Type B pancreatic cell (in vitro differentiated cells): ENCODE measurements at places on chromosomes 16 and 17. TPM values are rescaled to one million over a fixed set of nuclear protein-coding genes. Genes with fewer than 3 reads are reported as not detected.
A peak's percentile ranks its signal among the peaks of the same experiment; 100 is the strongest.

DNA sequence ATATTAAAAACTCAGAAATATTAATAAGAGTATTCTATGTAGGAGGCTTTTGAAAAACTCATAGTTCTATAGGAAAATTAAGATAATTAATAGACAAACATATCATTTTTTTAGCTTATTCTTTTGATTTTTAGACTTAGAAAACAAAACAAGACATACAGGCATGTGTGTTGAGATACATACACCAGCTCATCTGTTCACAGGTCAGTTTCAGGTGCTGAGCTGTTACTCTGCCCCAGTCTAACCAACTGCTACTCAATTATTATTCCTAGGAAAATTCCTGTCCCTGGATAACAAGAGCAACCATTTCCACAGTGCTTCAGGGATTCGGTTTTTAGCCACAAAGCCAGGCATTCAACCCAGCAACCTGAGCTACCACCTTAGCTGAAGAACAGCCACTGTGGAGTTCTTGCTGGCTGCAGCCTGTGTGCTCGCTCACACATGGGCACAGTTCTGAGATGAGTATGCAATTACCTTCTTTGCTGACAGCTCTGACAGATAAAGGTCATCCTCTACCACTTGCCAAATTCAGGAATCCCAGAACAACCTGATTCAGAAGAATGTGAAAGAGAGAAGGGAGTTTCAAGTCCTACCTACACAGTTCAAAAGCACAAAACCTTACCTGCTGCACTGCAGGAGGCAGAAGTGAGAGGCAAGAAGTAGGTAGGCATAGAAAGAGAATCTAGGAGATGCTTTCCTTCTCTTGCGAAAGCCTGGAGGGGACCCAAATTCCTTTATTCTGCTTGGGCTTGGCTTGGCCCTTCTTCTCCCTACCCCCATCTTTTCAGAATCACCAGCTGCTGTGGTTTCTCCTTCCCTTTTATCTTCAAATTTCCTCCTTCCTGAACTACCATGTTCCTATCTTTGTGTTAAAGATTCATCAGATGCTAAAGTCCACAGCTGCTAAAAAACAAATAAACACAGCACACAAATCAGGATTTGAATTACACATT, 62.7 kb downstream of the TEX2 start:
- H3K27ac ChIP-seq, result peak overlapping the region; percentile 61
- H3K36me3 ChIP-seq, result no peaks in the 10 kb centered on the region
- H3K4me1 ChIP-seq, result peaks cover 33% of the 10 kb centered on the region
- no peaks in the 10 kb centered on the region for H3K27me3 ChIP-seq

Gene ZFHX3
- total RNA-seq, result 47.4 and 48.5 TPM in 2 replicates

Gene SMIM5
- total RNA-seq, result 9.3 and 17.7 TPM in 2 replicates

DNA sequence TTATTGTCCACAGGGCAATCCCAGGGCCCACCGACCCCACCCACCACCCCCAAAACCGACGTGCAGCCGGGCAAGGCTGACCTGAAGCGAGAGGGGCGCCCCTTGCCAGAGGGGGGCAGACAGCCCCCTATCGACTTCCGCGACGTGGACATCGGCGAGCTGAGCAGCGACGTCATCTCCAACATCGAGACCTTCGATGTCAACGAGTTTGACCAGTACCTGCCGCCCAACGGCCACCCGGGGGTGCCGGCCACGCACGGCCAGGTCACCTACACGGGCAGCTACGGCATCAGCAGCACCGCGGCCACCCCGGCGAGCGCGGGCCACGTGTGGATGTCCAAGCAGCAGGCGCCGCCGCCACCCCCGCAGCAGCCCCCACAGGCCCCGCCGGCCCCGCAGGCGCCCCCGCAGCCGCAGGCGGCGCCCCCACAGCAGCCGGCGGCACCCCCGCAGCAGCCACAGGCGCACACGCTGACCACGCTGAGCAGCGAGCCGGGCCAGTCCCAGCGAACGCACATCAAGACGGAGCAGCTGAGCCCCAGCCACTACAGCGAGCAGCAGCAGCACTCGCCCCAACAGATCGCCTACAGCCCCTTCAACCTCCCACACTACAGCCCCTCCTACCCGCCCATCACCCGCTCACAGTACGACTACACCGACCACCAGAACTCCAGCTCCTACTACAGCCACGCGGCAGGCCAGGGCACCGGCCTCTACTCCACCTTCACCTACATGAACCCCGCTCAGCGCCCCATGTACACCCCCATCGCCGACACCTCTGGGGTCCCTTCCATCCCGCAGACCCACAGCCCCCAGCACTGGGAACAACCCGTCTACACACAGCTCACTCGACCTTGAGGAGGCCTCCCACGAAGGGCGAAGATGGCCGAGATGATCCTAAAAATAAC, 3.0 kb downstream of the SOX9 start:
- peaks cover 15% of the 10 kb centered on the region for H3K36me3 ChIP-seq
- peak overlapping the region; percentile 82 for H3K27ac ChIP-seq
- DNase-seq, result no peak

GRCh38 chr17:82230609-82231311, 1.9 kb downstream of the SLC16A3 start:
- H3K27me3 ChIP-seq, result peaks cover 9% of the 10 kb centered on the region
- H3K27ac ChIP-seq, result no peak overlapping the region
- H3K4me3 ChIP-seq, result no peak overlapping the region

- DNase-seq, result no peak
- peaks cover 26% of the 10 kb centered on the region for H3K4me1 ChIP-seq
- H3K27ac ChIP-seq, result no peak overlapping the region
- no peak overlapping the region for H3K4me3 ChIP-seq
- H3K27me3 ChIP-seq, result no peaks in the 10 kb centered on the region
- H3K36me3 ChIP-seq, result no peaks in the 10 kb centered on the region
These were observed 237.8 kb upstream of the GSE1 start for GRCh38 chr16:85375282-85375681.

GRCh38 chr16:82384017-82384416, 214.0 kb upstream of the MPHOSPH6 start:
- no peaks in the 10 kb centered on the region for H3K4me1 ChIP-seq
- no peak overlapping the region for H3K4me3 ChIP-seq
- H3K27me3 ChIP-seq, result peaks cover 22% of the 10 kb centered on the region
- no peaks in the 10 kb centered on the region for H3K36me3 ChIP-seq
- H3K27ac ChIP-seq, result no peak overlapping the region

DNA sequence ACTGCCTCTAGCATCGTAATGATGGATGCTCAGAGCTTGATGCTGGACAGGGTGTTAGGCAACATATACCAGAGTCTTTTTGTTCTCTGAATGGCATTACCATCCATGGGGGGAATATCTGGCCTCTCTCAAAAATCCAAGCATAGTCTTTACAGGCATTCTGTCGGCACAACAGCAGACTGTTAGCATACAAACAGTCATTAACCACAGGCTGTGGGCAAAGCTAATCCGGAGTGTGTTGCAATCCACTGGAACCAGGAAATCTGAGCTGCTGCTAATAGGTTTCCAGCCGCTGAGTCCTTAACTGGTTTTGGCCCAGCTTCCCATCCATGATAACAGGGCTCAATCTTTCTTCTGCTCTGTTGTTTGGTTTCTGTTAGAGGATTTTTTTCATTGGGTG, 371.9 kb downstream of the HS3ST3B1 start:
- H3K36me3 ChIP-seq, result peaks cover 3% of the 10 kb centered on the region
- H3K4me3 ChIP-seq, result no peak overlapping the region
- DNase-seq, result no peak
- peaks cover 10% of the 10 kb centered on the region for H3K27me3 ChIP-seq
- H3K27ac ChIP-seq, result no peak overlapping the region

- H3K4me3 ChIP-seq, result no peak overlapping the region
- H3K36me3 ChIP-seq, result no peaks in the 10 kb centered on the region
- DNase-seq, result no peak
- H3K27ac ChIP-seq, result no peak overlapping the region
- peaks cover 40% of the 10 kb centered on the region for H3K27me3 ChIP-seq
These were observed 20.7 kb downstream of the ASIC2 start for GRCh38 chr17:33272438-33272837.

- no peak overlapping the region for H3K27ac ChIP-seq
- DNase-seq, result no peak
- no peaks in the 10 kb centered on the region for H3K4me1 ChIP-seq
- no peak overlapping the region for H3K4me3 ChIP-seq
- H3K27me3 ChIP-seq, result no peaks in the 10 kb centered on the region
- H3K36me3 ChIP-seq, result peaks cover 9% of the 10 kb centered on the region
These were observed 11.8 kb upstream of the ZNF23 start for GRCh38 chr16:71473891-71474290.

DNA sequence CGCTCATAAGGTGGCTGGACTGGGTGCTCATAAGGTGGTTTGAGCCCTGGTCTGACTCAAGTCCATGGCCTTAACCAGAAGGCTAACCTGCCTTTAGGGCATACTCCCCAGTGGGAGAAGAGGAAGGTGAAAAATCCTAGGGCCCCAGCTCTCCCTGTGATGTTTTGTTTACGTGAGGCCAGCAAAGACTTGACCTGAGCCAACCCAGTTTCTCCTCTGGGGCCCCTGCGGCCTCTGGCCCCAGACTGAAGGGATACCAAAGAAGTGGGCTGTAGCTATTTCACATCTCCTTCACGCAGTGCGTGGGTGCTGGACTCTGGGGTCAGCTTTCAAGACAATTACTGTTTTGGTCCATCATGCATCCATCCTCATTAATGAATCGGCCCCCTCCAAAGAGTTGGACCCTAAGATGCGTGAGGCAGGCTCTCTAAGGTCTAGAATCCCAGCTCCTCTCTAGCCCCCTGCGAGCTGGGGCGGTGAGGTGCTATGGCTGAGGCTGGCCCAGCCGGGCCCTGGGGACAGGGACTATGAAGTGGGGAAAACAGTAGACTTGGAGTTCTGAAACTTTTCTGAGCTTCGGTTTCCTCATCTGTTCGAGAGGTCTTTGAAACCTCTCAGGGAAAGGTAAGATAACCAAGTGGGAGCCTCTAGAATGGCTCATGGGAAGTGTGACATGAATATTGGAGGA, 1.5 kb downstream of the SH2B1 start:
- H3K27ac ChIP-seq, result peak overlapping the region; percentile 99
- peaks cover 21% of the 10 kb centered on the region for H3K4me1 ChIP-seq

- peaks cover 11% of the 10 kb centered on the region for H3K4me1 ChIP-seq
- no peaks in the 10 kb centered on the region for H3K27me3 ChIP-seq
- DNase-seq, result no peak
- H3K36me3 ChIP-seq, result peaks cover 4% of the 10 kb centered on the region
These were observed 251.3 kb downstream of the NTN1 start for GRCh38 chr17:9272501-9273200.

DNA sequence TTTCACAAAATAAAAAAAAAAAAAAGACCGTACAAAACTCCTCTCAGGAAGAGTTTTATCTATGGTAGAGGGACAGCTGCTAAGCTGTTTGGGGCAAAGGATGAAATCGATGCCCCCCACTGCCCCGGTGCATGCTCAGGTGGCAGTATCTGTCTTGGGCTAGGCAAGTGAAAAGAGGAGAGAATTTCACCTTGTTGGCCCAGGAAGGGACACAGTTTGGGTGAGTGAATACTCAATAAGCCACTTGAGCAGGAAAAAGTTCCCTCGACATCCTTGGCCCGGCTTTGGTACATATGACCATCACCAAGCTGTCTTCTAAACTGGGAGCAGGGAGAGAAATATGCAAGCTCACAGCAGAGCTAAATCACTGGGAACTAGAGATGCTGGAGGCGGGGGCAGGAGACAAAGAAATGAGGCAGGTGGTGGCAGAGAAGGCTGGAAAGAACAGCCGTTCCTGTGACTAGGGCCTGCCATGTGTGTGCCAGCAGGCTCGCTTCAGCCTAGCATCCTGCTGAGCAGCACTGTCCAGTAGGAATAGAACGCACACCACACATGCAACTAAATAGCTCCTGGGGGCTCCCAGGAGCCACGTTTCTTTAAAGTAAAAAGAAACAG, 8.2 kb upstream of the EIF1 start:
- H3K4me1 ChIP-seq, result peaks cover 35% of the 10 kb centered on the region
- no peaks in the 10 kb centered on the region for H3K27me3 ChIP-seq
- DNase-seq, result no peak
- H3K36me3 ChIP-seq, result peaks cover 4% of the 10 kb centered on the region
- H3K4me3 ChIP-seq, result no peak overlapping the region

- DNase-seq, result no peak
- no peak overlapping the region for H3K27ac ChIP-seq
- H3K36me3 ChIP-seq, result no peaks in the 10 kb centered on the region
- H3K4me1 ChIP-seq, result peaks cover 15% of the 10 kb centered on the region
- H3K4me3 ChIP-seq, result no peak overlapping the region
These were observed 74.1 kb upstream of the CDH11 start for GRCh38 chr16:65195998-65196397.

DNA sequence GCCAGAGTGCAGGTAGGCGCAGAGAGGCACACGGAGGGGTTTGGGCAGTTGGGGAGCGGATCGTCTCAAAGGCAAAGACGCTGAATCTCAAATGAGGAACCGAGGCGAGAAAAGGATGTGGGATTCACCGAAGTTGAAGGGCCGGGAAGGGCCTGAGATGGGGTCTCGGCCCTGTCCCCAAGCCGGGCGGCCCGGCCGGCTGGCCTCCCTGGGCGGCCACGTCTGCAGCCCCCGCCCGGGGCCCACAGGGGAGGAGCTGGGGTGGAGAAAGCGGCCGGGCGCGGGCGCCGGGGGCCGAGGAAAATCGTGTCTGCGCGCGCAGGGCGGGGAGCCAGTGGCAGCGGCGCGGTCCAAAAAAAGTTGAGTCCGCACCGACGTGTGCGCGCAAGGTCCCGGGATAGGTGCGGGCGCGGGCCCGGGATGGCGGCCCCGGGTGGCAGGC, 458 bp downstream of the SLC12A4 start:
- peaks cover 5% of the 10 kb centered on the region for H3K36me3 ChIP-seq
- peaks cover 28% of the 10 kb centered on the region for H3K4me1 ChIP-seq
- peak overlapping the region; percentile 98 for H3K27ac ChIP-seq
- DNase-seq, result no peak
- H3K27me3 ChIP-seq, result peaks cover 10% of the 10 kb centered on the region

DNA sequence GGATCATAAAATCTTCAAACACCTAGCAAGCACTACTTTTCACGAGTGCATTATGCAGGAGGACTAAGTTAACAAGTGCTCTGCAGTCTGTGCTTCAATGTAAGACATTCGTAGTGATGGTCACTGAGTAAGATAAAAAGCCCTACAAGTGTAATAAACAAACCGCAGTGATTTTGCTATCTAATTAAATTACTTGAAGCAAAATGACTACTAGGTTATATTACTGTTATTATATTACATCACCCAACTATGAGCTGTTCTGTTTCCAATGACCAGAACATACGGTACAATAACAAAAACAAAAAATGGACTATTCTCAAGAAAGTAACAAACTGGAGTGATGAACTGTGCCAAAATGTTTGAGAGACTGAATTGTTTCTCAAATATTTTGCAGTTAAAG, 11.2 kb downstream of the KLHL10 start:
- H3K27me3 ChIP-seq, result no peaks in the 10 kb centered on the region
- H3K4me3 ChIP-seq, result no peak overlapping the region
- no peaks in the 10 kb centered on the region for H3K36me3 ChIP-seq

Gene SCNN1B
- total RNA-seq, result 4.2 and 4.3 TPM in 2 replicates

Gene MT1X
- total RNA-seq, result 39.3 and 53.1 TPM in 2 replicates

Gene C1QTNF8
- total RNA-seq, result not detected in 2 replicates

DNA sequence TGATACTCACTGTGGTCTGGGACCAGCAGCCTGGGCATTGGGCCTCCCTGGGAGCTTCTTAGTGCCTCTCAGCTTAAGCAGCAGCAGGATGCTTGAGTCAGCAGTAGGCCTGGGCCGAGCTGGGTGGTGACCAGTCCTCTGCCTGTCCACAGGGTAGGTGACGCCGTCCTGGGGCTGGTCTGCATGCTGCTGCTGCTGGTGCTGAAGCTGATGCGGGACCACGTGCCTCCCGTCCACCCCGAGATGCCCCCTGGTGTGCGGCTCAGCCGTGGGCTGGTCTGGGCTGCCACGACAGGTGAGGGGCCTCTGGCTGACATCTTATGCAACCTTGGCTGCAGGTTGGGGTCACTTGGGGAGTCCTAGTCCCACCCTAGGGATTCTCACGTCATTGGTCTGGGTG, 7.4 kb downstream of the SLC26A11 start:
- peaks cover 29% of the 10 kb centered on the region for H3K36me3 ChIP-seq
- H3K27me3 ChIP-seq, result no peaks in the 10 kb centered on the region
- H3K27ac ChIP-seq, result no peak overlapping the region
- no peak overlapping the region for H3K4me3 ChIP-seq
- H3K4me1 ChIP-seq, result peaks cover 16% of the 10 kb centered on the region
- no peak for DNase-seq
